Activated naive CD4-positive, alpha-beta T cell treated with anti-CD3 and anti-CD28 coated beads for 36 hours (primary cell): ENCODE measurements at places on chromosomes 3 and 15. TPM values are rescaled to one million over a fixed set of nuclear protein-coding genes. Genes with fewer than 3 reads are reported as not detected.

ATP10A gene
- total RNA-seq, result 11.9 TPM

DNA sequence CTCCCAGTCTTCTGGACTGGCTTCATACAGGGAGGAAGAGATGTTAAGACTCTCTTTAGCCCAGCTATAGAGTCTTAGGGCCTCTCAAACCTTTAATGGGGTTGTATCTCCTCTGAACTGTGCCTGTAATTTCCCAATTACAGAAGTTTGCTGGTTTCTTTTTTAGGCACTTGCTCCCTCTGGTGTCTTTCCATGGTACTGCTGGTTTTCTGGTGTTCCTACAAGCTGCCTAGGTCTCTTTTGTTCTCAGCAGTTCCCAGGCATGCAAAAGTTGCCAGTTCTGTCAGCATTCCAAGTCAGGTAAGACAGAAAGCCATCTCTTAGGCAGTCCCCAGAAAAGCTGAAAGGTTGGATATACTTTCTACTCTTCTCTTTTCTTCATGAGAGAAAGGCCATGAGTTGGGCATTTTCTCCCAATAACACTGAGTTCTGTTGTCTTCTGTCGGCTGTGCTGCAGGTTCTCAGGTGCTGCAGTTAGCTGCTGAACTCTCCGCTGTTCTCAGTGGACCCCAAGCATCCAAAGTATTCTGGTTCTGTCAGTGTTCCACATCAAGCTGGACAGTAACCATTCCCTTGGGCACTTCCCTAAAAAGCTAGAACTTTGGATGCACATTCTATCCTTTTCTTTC lies 54.4 kb upstream of the EHHADH start:
- no peaks in the 10 kb centered on the region for H3K27me3 ChIP-seq
- peaks cover 31% of the 10 kb centered on the region for H3K36me3 ChIP-seq
- H3K4me1 ChIP-seq, result no peaks in the 10 kb centered on the region
- H3K27ac ChIP-seq, result no peak overlapping the region
- peak; percentile 74 for DNase-seq

DNA sequence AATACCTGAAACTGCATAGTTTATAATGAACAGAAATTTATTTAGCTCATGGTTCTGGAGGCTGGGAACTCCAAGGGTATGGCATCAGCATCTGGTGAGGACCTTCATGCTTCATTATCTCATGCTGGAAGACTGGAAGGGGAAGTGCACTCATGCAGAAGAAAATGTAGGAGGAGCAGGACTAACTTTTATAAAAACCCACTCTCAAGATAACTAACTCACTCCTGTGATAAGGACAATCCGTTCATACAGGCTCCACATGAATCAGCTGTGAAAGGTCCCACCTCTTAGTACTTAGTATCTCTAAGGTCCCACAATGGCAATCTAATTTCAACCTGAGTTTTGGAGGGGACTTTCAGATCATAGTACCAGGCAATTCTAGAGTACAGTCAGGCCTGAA lies 33.6 kb upstream of the APH1B start:
- peak overlapping the region; percentile 47 for H3K27ac ChIP-seq
- no peak for DNase-seq
- no peaks in the 10 kb centered on the region for H3K27me3 ChIP-seq
- H3K4me3 ChIP-seq, result no peak overlapping the region

DNA sequence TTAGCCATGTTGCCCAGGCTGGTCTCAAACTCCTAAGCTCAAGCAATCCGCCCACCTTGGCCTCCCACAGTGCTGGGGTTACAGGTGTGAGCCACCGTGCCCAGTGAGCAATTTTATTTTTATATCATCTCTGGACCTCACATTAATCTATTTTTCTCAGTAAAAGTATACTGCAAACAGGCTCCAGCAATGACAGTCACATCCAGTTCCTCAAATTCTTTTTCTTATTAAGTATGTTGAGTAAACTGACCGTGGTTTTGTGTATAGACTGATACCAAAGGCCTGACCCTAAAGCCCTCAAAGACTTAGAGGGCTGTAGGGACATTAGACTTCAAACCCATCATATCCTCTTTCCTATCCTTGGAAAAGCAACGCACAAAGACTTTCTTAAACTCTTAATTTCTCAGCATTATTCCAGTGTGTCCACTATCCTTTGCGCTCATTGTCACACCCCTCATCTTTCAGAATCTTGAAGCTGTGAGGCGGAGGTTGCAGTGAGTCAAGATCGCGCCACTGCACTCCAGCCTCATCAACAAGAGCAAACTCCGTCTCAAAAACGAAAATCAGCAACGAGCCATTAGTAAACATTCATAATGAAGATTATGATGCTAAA lies 2.0 kb downstream of the NGLY1 start:
- H3K4me1 ChIP-seq, result peaks cover 48% of the 10 kb centered on the region
- H3K36me3 ChIP-seq, result peaks cover 23% of the 10 kb centered on the region
- H3K27me3 ChIP-seq, result no peaks in the 10 kb centered on the region
- peak overlapping the region; percentile 88 for H3K4me3 ChIP-seq
- H3K27ac ChIP-seq, result no peak overlapping the region

DNA sequence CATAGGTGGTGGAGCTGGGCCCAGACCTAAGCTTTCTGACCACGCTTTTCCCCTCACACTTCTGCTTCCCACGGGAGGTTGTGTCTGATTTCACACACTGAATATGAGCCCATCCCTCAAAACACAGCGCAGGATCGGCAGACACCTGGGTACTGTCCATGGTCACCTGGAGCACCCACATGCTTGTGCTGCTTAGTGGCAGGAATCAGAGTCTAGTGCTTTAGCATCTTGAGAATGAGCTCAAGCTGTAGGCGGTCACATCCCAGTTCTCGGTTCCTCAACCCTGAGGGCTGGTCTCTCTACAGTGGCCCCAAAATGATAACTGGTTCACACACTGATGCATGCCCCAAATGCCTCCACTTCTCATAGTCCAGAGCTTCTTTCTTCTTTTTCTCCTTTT lies 111.0 kb downstream of the SEMA5B start:
- DNase-seq, result no peak
- no peak overlapping the region for H3K4me3 ChIP-seq
- H3K4me1 ChIP-seq, result peaks cover 8% of the 10 kb centered on the region
- no peak overlapping the region for H3K27ac ChIP-seq
- H3K27me3 ChIP-seq, result peaks cover 29% of the 10 kb centered on the region
- H3K36me3 ChIP-seq, result no peaks in the 10 kb centered on the region

GRCh38 chr3:55468251-55468650 lies 18.9 kb downstream of the WNT5A start:
- no peak overlapping the region for H3K27ac ChIP-seq
- peaks cover 10% of the 10 kb centered on the region for H3K27me3 ChIP-seq
- H3K4me3 ChIP-seq, result no peak overlapping the region
- no peak for DNase-seq
- no peaks in the 10 kb centered on the region for H3K4me1 ChIP-seq
